ENCODE measurements at places on chromosomes 5 and 9.

DNA sequence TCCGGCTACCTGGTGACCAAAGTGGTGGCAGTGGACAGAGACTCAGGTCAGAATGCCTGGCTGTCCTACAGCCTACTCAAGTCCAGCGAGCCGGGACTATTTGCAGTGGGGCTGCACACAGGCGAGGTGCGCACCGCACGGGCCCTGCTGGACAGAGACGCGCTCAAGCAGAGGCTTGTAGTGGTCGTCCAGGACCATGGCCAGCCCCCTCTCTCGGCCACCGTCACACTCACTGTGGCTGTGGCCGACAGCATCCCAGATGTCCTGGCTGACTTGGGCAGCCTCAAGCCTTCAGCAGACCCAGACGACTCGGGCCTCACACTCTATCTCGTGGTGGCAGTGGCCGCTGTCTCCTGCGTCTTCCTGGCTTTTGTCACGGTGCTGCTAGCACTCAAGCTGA, 2.1 kb downstream of the PCDHGA4 start:
- DNase-seq = no peak

- no peak for DNase-seq
Measured at GRCh38 chr9:29659014-29659413, 2085.7 kb upstream of the C9orf72 start.

GRCh38 chr5:163342306-163342705, 95.1 kb upstream of the CCNG1 start:
- DNase-seq = no peak

DNA sequence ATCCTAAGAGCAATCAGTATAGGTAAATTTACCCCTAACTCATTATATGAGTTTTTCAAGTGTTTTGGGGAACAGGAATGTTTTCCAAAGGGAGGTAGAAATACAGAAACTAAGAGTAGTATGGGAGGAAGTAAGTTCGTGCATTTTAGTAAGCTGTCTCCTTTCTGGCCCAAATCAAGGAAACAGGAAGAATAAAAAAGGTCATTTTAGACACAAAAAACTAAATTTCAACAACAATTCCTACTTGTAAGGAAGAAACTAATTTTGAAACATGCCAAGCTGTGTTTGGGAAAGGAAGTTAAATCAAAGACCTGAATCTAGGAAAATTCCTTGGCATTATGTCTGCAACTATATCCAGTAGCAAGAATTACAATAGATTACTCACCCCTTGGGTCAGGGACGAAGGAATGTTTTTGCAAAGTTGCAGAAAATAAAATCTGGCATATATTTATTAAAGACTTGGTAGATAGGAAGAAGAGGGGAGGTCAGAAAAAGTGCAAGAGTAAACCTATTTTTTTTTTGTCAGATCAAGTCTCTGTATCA, 6.5 kb upstream of the RPS6 start:
- no peak for DNase-seq

DNA sequence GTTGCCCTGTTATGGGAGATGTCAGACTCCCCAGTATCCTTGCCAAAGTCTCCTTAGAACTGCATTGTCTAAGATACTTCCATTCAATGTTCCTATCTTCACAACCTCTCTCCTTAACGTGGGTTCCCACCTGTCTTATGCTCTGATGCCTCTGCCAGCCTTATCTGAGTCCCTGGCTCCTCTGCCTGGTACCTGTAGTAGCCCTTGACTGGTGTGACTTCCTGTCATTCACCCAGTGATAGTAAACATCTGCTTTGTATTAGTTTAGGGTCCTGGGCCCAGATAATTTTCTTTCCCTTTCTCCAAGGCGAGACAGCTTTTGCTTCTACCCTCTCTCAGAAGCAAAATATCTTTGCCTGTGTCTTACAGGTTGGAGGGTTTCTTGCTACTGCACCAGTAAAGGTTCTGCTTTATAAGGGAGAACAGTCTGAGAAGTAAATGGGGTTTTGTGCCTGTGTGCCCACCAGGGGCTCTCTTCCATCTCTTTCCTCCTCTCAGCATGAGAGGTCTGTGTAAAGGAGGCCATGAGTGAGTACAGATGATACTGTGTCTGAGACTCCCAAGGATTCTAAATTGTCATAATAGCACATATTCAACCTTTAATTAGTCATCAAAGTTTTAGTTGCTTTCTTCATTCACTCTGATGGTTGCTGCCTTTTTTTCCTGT, 220.8 kb downstream of the PRR16 start:
- no peak for DNase-seq

- DNase-seq = no peak
Measured at GRCh38 chr5:160198841-160199409, 30.4 kb upstream of the FABP6 start.

DNA sequence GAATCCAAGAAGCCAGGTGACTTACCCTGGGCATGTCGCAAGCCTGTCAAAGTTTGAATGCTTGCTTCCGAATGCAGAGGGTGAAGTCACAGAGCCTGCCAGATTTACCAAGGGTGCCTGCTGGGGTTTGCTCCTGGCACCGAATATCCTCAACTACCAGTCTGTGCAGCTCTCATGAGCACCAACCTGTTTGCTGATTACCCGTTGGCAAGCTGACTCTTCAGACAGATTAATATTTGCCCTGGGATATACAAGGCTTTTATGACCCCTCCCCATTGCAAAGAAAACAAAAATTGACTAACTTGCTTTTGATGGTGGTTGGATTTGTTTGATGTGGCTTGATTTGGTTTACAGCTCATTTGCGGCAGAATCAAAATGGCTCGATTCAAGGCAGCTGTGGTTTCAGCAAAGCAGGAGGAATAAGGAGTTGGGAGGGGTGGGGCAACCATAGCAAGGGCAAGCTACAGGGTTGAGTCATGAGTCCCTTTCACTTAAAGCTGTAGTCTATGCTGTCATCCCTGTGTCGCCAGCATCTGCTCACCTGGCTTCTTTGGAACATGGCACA, 82.3 kb upstream of the AGXT2 start:
- no peak for DNase-seq

DNA sequence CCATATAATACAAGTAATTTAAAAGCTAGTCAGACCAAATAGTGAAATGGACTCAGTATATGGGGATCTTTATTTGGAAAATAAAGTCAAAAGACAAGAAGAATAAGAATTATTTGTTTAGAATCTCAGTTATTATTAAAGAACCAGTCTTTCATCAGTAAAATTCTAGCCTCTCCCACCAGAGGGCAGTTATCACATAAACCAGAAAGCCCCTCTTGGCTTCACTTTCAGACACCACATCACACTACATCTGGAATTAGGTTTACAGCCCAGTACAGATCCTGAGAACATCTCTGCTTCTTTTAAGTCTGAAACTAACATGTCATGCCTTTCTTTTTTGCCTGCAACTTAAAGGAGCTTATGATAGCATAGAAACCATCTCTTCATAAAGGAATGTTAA, 12.2 kb upstream of the HSPB3 start:
- no peak for DNase-seq

- no peak for DNase-seq
Measured at GRCh38 chr5:33662722-33663427, 222.1 kb downstream of the TARS1 start.

DNA sequence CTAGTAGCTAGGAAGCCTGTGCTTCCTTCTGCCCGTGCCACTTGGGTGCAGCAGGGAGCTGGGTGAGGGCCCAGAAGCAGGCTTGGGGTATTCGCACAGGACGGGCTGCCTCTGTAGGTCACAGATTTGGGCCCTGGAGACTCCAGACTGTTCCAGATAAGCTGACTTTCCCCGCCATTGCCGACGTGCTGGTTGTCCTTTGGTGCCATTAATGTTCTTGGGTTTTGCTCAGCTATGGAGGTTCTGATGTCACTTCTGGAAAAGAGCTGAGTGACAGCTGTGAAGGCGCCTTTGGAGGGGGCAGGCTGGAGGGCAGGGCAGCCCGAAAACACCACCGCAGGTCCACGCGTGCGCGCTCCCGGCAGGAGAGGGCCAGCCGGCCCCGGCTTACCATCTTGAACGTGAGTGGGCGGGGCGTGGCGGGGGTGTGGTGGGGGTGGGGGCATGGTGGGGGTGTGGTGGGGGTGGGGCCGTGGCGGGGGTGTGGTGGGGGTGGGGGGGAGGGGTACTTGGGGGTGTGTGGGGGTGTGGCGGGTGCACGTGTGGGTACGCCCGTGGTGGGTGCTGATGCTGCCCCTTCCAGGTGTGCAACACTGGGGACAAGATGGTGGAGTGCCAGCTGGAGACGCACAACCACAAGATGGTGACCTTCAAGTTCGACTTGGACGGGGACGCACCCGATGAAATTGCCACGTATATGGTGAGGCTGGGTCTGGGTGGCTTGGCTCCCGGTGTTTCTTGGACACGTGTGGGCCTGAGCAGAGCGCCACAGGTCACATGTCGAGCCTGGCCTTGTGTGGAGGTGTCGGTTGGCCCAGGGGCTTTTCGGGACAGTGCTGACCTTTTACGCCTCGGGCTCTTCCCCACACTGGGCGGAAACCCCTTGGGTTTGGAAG, 79.6 kb downstream of the WNK2 start:
- no peak for DNase-seq

DNA sequence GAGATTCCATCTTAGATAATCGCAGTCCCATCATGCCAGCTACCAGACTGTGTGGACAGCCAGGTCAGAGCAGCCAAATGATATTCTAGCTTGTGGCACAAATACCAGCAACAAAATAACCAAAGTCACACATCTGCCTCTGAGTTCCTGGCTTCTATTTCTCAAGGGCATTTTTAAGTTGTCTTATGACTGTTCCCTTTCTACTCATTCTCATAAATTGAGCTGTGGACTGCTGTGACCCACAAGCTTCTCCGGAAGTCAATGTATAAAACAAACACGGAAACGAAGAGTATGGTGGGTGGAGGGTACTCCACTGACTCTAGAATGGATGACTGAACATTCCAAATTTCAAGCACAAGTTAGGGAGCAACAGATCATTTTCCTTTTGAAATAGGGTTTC, 43.9 kb downstream of the PDCD1LG2 start:
- DNase-seq = no peak

DNA sequence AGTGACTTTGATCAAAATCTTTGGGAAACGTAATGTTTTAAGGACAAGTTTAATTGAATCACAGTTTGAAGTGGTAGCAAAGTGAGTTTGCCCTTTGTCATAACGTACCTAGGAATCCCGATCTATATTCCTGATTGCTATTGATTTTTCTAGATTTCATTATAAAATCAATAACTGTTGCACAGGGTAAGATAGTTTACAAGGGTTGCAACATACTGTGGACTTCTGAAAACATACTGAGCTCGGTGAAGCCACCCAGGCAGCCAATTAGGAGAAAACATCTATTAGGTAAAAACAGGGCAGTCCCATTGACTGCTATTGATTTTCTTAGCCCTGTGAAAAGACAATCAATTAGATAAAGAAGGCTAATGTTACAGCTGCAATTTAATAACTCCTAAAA, 659.9 kb downstream of the ISL1 start:
- DNase-seq = no peak

- no peak for DNase-seq
Measured at GRCh38 chr5:52727020-52727419, 60.7 kb upstream of the ITGA1 start.

GRCh38 chr9:18046068-18046467, 427.9 kb upstream of the ADAMTSL1 start:
- no peak for DNase-seq

DNA sequence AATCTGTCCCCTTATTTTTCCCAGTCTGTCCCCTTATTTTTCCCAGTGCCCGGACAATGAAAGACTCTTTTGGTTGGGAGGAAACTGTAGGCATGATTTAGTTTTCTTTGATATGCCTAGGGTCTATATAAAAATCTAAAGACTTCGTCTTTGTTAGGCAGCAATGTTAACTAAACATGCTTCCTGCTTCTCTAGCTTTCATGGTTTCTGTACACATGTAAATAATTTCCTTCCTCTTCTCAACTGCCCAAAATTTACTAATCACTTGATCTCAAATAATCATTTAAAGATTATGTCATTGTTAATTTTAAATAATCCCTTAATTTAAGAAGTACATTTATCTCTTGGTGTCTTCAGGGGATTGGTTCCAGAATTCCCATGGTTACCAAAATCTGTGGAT, 47.8 kb upstream of the RAPGEF6 start:
- DNase-seq = no peak

DNA sequence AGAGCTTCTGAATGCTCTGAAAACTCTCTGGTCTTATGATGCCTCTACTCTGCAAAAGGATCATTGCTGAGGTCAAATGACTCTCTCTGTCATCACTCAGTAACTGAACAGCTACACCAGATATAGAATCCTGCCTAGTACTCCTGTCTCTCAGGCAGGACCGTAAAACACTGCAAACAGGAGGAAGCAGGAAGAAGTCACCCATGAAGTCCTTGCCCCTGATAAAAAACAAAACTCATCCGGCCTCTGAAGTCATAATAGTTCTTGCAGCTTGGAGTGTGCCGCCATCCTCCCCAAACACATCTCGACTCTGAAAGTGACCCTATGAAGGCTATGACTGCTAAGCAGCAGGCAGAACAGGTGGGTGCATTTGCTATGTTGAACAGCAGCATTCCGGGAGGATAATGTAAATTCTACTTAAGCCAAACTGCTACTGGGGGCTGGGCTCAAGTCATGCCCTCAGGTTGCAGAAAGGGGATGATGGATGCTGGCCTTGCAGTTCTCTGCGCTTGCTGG, 81.9 kb upstream of the FAM169A start:
- DNase-seq = no peak

- no peak for DNase-seq
Measured at GRCh38 chr5:125142458-125142857, 396.0 kb upstream of the ZNF608 start.

GRCh38 chr5:157993201-157993600, 134.3 kb upstream of the CLINT1 start:
- no peak for DNase-seq

GRCh38 chr5:140318792-140319191, 15.9 kb upstream of the PFDN1 start:
- no peak for DNase-seq

DNA sequence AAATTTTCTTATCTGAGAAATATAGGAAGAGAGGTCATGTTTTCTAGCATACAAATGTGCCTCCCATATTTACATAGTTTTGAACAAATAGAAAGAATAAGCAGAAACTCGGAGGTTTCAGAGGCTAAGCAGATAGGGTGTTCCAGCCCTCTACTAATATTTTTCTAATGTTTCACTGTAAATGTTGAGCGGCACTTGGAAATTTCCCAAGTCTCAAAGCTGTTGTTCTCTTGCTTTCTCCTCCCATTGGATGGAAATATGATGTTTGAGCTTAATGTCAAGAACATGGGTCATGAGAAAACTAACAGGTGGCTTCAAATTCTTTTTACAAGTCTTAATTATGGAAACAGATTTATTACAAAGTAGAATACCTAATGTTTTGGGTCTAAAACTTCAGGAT, 5.1 kb downstream of the SPINK1 start:
- no peak for DNase-seq

GRCh38 chr9:109496218-109496617, 1.9 kb downstream of the PTPN3 start:
- DNase-seq = no peak

- DNase-seq = no peak
Measured at GRCh38 chr5:174418809-174419539, 305.4 kb upstream of the MSX2 start.

GRCh38 chr5:94347130-94347529, 271.3 kb downstream of the KIAA0825 start:
- DNase-seq = no peak

DNA sequence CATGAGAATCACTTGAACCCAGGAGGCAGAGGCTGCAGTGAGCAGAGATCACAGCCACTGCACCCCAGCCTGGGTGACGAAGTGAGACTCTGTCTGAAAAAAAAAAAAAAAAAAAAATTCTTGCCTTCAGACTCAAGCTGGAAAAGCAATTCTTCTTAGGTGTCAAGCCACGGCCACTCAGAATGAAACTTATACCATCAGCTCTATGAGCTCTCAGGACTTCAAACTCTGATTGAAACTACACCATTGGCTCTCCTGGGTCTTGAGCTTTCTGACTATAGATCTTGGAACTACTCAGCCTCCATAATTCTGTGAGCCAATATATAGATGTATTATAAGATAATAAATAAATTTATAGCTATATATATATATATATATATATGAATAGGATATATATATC, 12.9 kb upstream of the FGF10 start:
- no peak for DNase-seq
